ENCODE measurements at places on chromosomes 1 and 21. TPM values are rescaled to one million over a fixed set of nuclear protein-coding genes. Genes with fewer than 3 reads are reported as not detected.

OR2AK2 gene
- not detected for total RNA-seq

BGLAP gene
- total RNA-seq, result 2.4 TPM

ITPKB gene
- 37.2 TPM for total RNA-seq

HSPA6 gene
- total RNA-seq, result not detected

ADORA1 gene
- total RNA-seq, result not detected

GABRD gene
- total RNA-seq, result not detected

THRAP3 gene
- total RNA-seq, result 130 TPM

NPL gene
- total RNA-seq, result 0.75 TPM

SLC19A1 gene
- total RNA-seq, result 54.6 TPM

ZNF281 gene
- 23.2 TPM for total RNA-seq

ZBED6 gene
- total RNA-seq, result 36.7 TPM

STX12 gene
- 83.8 TPM for total RNA-seq

SLAMF9 gene
- total RNA-seq, result not detected

CFAP74 gene
- not detected for total RNA-seq

PGM1 gene
- total RNA-seq, result 21.0 TPM

SEMA4A gene
- total RNA-seq, result 1.5 TPM

MARCKSL1 gene
- total RNA-seq, result 265 TPM

NLRP3 gene
- 0.24 TPM for total RNA-seq

OR2G6 gene
- total RNA-seq, result not detected

UMODL1 gene
- total RNA-seq, result not detected

SPATA6 gene
- total RNA-seq, result 4.9 TPM

TYW3 gene
- 22.8 TPM for total RNA-seq

RHD gene
- not detected for total RNA-seq

LENEP gene
- total RNA-seq, result 0.88 TPM

ATP1B1 gene
- total RNA-seq, result 60.5 TPM

LCE2D gene
- not detected for total RNA-seq

KPRP gene
- not detected for total RNA-seq

FAM177B gene
- total RNA-seq, result not detected

PTPN22 gene
- not detected for total RNA-seq

TRIM67 gene
- total RNA-seq, result not detected

FBLIM1 gene
- 363 TPM for total RNA-seq

KIAA1614 gene
- 2.0 TPM for total RNA-seq

SLFNL1 gene
- 0.39 TPM for total RNA-seq

CACNA1E gene
- total RNA-seq, result not detected

ZFP69B gene
- 3.4 TPM for total RNA-seq

TACSTD2 gene
- 30.7 TPM for total RNA-seq

GNAT2 gene
- total RNA-seq, result not detected

IL23R gene
- not detected for total RNA-seq

ITLN2 gene
- total RNA-seq, result not detected

BRDT gene
- total RNA-seq, result not detected

AIM2 gene
- total RNA-seq, result not detected

FAM3B gene
- not detected for total RNA-seq

MAP3K21 gene
- total RNA-seq, result 0.95 TPM

CCDC24 gene
- total RNA-seq, result 2.2 TPM

KCNA2 gene
- not detected for total RNA-seq

TMEM52 gene
- 1.6 TPM for total RNA-seq

ZBTB37 gene
- 5.9 TPM for total RNA-seq

CHI3L2 gene
- not detected for total RNA-seq

MYBPH gene
- not detected for total RNA-seq

AKR7A2 gene
- 45.2 TPM for total RNA-seq

MIXL1 gene
- 1.2 TPM for total RNA-seq

IGSF21 gene
- not detected for total RNA-seq

SHE gene
- total RNA-seq, result 52.7 TPM

CAMTA1 gene
- total RNA-seq, result 88.1 TPM

NAV1 gene
- total RNA-seq, result 136 TPM

PPIAL4G gene
- total RNA-seq, result not detected

ZDHHC18 gene
- 24.0 TPM for total RNA-seq

PAQR6 gene
- 1.6 TPM for total RNA-seq

CDK11A gene
- total RNA-seq, result 53.6 TPM

Measured in endothelial cell of umbilical vein (primary cell).